ENCODE measurements at places on chromosomes 13 and 19.
A peak's percentile ranks its signal among the peaks of the same experiment; 100 is the strongest.

GRCh38 chr13:71862459-71862943, 4.5 kb downstream of the DACH1 start:
- no peak overlapping the region for H3K4me3 ChIP-seq
- H3K27me3 ChIP-seq, result no peaks in the 10 kb centered on the region
- no peak for DNase-seq
- no peaks in the 10 kb centered on the region for H3K36me3 ChIP-seq
- H3K27ac ChIP-seq, result no peak overlapping the region

DNA sequence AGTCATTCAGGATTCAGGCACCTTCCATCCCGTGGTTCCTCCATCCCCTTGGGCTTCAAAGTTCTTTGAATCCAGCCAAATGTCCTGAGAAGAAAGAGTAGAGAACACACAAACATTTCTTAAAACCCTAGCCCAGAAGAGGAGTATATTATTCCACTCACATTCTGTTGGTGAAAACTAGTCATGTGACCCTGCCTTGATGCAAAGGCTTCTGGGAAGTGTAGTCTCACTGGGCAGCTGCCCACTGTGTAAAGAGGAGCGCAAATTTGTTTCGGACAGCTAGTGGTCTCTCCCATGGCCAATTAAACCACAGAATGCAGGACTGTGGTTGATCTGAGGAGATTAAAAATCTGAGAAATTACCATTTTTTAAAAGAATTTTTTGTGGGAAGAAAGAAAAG, 304.4 kb downstream of the SUCLA2 start:
- H3K4me3 ChIP-seq, result no peak overlapping the region
- H3K36me3 ChIP-seq, result no peaks in the 10 kb centered on the region
- DNase-seq, result no peak
- no peaks in the 10 kb centered on the region for H3K27me3 ChIP-seq
- H3K4me1 ChIP-seq, result no peaks in the 10 kb centered on the region

DNA sequence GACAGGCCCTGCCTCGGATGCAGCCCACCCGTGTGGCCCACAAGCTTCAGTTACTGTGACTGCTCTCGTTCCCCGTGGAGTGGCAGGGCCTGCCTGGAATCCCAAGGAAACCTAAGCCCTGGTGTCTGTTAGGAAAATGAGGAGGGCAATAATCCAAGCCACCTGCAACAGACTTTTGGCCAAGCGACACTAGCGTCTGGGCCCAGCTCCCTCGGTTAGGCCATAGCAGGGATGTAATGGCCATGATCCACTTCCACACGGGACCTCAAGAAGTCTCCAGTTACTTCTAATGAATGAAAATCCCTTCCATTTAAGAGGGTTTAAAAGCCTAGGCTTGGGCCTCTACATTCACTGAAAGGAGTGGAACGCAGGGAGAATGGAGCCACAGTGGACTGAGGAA, 8.9 kb downstream of the ZC3H4 start:
- no peak overlapping the region for H3K4me3 ChIP-seq
- H3K36me3 ChIP-seq, result peaks cover 3% of the 10 kb centered on the region
- no peaks in the 10 kb centered on the region for H3K27me3 ChIP-seq

DNA sequence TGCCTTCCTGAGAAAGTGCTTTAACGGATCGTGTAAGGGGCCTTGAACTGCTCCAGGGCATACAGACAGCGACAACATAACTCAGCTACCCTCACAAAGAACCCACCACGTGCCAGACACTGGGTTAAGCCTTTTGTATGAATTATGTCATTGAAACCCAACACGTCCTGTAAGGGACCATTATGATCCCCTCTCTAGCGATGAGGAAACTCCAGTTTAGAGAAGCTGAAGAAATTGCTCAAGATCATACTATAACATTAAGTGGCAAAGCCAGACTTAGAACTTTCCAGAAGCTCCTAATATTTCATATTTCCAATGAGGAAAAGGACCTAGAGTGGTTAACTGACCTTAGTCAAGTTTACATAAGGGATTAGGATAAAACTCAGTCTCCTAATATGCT, 57.0 kb upstream of the RAP2A start:
- H3K36me3 ChIP-seq, result peaks cover 9% of the 10 kb centered on the region
- no peaks in the 10 kb centered on the region for H3K27me3 ChIP-seq
- H3K4me1 ChIP-seq, result no peaks in the 10 kb centered on the region
- no peak overlapping the region for H3K4me3 ChIP-seq
- DNase-seq, result no peak

GRCh38 chr13:90902255-90902654, 445.2 kb upstream of the MIR17HG start:
- H3K27me3 ChIP-seq, result no peaks in the 10 kb centered on the region
- H3K27ac ChIP-seq, result no peak overlapping the region
- H3K36me3 ChIP-seq, result no peaks in the 10 kb centered on the region
- H3K4me3 ChIP-seq, result no peak overlapping the region
- H3K4me1 ChIP-seq, result no peaks in the 10 kb centered on the region

DNA sequence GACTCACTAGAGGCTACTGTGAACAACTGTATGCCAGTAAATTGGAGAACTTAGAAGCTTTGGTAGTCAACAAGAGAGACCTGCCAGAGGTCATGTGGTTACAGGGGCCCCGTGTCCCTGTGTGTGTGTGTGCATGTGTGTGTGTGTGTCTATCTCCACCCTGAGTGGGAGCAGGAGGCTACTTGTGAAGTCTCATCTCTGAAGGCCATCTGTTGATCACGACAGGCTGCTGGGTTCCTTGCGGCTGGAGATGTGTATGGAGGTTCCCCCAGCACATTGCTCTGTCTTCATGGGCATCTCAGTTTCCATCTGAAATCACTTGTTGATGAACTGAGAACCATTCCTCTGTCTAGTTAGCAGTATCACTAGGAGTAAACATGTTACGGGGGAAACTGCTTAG, 58.2 kb upstream of the TEX29 start:
- peaks cover 2% of the 10 kb centered on the region for H3K36me3 ChIP-seq
- H3K4me3 ChIP-seq, result no peak overlapping the region
- no peak for DNase-seq
- H3K27me3 ChIP-seq, result no peaks in the 10 kb centered on the region

- no peak for DNase-seq
- no peak overlapping the region for H3K4me3 ChIP-seq
- no peak overlapping the region for H3K27ac ChIP-seq
- no peaks in the 10 kb centered on the region for H3K4me1 ChIP-seq
Observed at GRCh38 chr13:110173247-110173818, 133.6 kb downstream of the COL4A1 start.

DNA sequence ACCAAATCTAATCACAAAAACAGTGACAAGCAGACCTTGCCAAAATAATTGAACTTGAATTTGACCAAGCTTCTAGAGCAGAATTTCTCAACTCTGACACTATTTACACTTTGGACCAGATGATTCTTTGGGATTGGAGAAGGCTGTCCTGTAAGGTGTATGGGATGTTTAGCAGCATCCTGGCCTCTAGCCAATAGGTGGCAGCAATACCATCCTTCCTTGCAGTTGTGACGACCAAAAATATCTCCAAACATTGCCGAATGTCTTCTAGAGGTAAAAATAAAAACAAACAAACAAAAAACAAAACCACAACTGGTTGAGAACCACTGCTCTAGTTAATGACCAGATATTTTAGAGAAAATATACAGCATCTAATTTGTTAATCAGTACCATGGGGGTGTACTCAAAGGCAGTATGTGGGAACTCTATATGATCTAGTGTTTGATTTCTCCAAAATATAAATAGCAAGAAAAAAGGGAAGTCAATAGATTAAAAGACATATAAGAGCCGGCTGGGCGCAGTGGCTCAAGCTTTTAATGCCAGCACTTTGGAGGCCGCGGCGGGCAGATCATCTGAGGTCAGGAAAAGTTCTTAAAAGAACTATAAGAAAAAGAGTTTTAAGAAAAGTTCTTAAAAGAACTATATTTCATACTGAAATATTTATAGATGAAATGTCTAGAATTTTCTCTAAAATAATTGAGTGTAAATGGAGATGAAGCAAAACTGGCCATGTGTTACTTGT, 60.9 kb upstream of the ZNF527 start:
- no peaks in the 10 kb centered on the region for H3K27me3 ChIP-seq
- no peaks in the 10 kb centered on the region for H3K4me1 ChIP-seq
- no peaks in the 10 kb centered on the region for H3K36me3 ChIP-seq
- no peak overlapping the region for H3K27ac ChIP-seq
- H3K4me3 ChIP-seq, result no peak overlapping the region

GRCh38 chr13:33004511-33004910, 11.7 kb upstream of the KL start:
- H3K27me3 ChIP-seq, result no peaks in the 10 kb centered on the region
- no peak overlapping the region for H3K4me3 ChIP-seq
- H3K27ac ChIP-seq, result no peak overlapping the region
- H3K36me3 ChIP-seq, result no peaks in the 10 kb centered on the region

- no peaks in the 10 kb centered on the region for H3K27me3 ChIP-seq
- no peaks in the 10 kb centered on the region for H3K4me1 ChIP-seq
- DNase-seq, result peak; percentile 11
- no peaks in the 10 kb centered on the region for H3K36me3 ChIP-seq
Observed at GRCh38 chr13:107144432-107144831, 576.5 kb upstream of the ARGLU1 start.

DNA sequence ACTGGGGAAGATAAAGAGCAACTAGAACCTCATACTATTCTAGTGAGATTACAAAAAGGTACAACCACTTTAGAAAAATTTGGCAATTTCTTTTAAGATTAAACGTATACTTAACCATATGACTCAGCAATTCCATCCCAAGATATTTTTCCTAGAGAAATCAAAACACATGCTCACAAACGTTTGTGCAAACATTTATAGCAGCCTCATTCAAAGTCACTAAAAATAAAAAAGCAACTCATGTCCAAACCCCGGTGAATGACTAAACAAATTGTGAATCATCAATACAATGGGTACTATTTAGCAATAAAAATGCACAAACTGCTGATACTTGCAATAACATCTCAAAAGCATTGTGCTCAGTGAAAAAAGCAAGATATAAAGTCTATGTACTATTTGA, 121.5 kb downstream of the FRY start:
- H3K36me3 ChIP-seq, result no peaks in the 10 kb centered on the region
- H3K4me1 ChIP-seq, result no peaks in the 10 kb centered on the region
- H3K27ac ChIP-seq, result no peak overlapping the region
- no peak overlapping the region for H3K4me3 ChIP-seq
- no peaks in the 10 kb centered on the region for H3K27me3 ChIP-seq
- DNase-seq, result peak; percentile 80

DNA sequence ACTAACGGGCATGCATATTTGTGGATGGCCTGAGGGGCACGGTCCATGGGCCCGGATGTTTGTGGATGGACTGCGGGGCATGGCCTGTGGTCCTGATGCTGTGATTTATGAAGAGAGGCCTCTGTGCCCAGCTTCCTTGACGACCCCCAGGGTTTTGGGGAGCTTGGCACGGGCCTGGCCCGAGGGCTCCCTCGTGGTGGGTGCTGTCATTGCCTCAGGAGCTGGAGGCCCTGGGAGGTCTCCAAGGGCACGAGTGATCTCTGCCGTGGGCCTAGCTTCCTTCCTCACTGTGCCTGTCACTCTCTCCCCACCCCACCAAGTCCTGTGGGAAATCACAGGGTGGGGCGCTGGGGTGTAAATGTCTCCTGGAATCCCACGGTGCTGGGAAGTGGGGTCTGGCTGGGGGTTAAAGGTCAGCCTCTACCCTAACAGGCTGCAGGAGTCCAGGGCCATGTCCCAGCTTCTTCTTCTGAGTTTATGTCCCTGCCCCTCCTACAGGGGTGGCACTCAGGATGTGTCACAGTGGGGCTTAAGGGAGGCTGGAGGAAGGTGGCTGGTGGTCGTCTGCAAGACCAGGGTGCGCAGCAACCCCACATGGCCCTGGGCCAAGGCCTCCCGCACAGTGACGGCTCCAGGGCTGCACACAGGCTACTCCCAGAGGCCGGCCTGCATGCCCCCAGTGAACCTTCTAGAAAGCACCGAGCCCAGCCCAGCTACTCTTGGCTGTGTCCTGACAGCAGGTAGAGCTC, 27.6 kb upstream of the RANBP3 start:
- H3K4me1 ChIP-seq, result no peaks in the 10 kb centered on the region
- H3K36me3 ChIP-seq, result peaks cover 2% of the 10 kb centered on the region
- no peak overlapping the region for H3K4me3 ChIP-seq
- no peaks in the 10 kb centered on the region for H3K27me3 ChIP-seq
- no peak overlapping the region for H3K27ac ChIP-seq

DNA sequence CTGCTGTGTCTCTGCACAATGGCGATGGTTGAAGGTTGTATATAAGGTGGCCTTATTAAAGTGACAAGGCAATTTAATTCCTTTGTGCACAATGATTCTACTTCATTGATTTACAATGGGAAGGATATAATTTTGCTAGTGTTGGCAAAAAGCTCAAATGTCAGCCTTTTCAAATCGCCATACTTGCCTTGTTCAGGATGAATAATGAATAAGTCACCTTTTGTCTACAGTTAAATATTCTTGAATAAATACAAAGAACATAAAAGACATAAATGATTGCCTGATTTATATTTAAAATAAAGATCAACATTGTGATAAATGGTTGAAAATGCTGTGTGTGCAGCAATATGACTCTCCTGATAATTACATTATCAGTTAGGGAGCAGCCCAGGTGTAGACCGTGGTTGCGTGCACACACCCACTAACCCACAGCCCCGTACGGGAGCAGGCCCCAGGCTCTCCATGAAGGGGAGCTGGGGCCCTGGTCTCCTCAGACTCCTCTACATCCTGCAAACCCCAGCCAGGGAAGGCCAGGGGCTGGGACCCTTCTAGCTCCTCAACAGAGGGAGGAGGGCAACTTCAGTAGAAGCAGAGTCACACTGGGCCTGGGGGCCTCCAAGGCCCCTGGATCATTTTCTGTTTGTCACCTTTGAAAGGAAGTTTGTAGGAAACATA, 64.9 kb downstream of the TEX29 start:
- no peaks in the 10 kb centered on the region for H3K36me3 ChIP-seq
- no peak overlapping the region for H3K27ac ChIP-seq
- H3K4me1 ChIP-seq, result no peaks in the 10 kb centered on the region
- DNase-seq, result no peak
- no peaks in the 10 kb centered on the region for H3K27me3 ChIP-seq

GRCh38 chr13:111042661-111043226, 72.4 kb upstream of the ARHGEF7 start:
- no peaks in the 10 kb centered on the region for H3K27me3 ChIP-seq
- no peak for DNase-seq
- H3K27ac ChIP-seq, result no peak overlapping the region
- no peak overlapping the region for H3K4me3 ChIP-seq

DNA sequence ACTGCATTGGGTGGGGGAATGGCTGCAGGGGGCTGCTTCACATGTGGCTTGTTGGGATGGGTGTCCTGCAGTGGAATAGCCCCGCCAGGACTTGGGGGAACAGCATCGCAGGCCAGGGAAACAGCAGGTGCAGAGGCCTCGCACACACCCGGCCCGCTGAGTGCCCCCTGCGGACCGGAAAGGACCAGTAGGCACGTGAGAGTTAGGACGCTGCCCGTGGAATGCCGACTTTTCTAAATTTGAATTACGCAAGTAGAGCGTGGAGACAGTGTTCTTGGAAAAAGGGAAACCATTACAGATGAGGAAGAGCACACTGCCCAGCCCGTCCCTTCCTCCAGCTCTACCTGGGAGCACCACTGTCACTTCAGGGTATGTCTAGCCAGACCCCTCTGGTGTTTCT, 11.5 kb downstream of the DNM2 start:
- no peak overlapping the region for H3K4me3 ChIP-seq
- peaks cover 3% of the 10 kb centered on the region for H3K36me3 ChIP-seq
- H3K4me1 ChIP-seq, result peaks cover 2% of the 10 kb centered on the region
- no peak for DNase-seq
- no peak overlapping the region for H3K27ac ChIP-seq
